Amygdala (tissue), 56 donors: ENCODE measurements at places on chromosomes 7 and 10.

- no peak for DNase-seq
These were observed 32.9 kb upstream of the ANKRD2 start for GRCh38 chr10:97539523-97540200.

DNA sequence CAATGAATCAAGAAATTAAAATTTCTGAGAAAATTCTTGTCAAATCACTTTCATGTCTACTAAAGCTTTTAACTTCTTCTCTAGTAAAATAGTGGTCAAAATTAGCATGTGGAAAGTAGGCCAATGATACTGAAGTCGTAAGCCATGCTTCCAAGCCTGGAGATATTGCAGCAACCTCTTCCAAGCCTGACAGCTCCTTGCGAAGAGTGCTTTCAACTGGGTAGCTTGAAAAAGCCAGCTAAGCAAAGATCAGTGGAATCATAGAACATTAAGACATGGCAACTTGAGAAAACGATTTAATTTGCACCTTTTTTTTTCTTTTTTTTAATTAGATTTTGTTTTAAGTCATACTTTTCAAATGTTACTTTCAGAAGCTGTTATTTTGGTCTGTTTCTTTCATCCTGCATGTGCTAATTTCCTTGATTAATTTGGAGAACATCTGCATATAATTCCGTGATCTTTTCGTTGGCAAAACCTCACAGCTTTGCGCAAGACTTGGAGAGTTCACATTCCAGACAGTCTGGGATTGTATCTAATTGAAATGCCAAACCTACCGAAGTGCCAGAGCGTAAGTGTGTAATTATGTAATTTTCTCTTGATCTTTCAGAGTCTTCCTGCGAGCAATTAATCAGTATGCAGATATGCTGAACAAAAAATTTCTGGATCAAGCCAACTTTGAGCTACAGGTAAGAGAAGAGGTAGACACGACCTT lies 142.2 kb upstream of the INSYN2A start:
- no peak for DNase-seq

- DNase-seq: no peak
These were observed 74.5 kb upstream of the VKORC1L1 start for GRCh38 chr7:65798111-65799075.

DNA sequence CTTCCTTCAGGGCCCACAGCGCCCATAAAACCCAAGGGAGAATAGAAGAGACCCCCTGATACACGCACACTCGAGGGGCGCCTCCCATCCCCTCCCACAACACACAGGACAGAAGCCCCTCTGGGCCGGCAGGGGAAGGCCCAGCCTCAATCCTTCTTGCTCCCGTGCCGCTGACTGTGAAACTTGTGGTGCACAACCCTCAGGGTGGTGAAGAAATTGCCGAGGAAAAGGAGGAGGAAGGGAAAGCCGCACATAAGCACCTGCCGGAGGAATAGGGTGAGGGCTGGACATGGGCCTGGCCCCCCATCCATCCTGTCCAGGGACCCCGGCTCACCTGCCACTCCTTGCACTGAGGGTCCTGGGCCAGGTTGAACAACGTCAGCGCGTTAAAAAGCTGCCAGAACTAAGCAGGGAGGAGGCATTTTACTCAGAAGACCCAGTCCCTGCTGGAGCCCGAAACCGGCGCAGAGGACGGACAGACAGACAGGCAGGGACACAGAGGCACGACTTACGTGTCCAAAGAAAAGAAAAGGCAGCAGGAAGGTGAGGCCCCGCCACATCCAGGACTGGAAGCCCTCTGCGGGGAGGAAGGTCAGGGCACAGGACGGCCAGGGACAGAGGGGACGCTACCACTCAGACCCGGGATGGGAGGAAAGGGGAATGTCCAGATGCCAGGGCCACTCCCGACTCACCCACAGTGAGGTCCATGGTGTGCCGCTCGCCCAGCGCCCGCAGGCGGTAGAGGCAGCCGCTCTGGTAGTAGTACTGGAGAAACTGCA lies 7.2 kb downstream of the TMEM120A start:
- no peak for DNase-seq

DNA sequence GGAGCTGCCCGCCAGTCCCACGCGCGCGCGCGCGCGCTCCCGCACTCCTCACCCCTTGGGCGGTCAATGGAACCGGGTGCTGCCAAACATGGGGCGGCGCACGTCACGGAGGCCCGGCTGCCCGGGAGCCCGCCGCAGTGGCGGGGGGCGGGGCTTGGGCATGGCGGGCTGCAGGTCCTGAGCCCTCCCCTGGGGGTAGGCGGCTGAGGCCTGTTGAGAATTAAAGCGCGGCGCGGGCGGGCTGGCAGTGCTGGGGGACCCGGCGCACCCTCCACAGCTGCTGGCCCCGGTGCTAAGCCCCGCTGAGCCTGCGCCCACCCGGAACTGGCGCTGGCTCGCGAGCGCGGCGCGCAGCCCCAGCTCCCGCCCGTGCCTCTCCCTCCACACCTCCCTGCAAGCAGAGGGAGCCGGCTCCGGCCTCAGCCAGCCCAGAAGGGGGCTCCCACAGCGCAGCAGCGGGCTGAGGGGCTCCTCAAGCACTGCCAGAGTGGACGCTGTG lies 634.2 kb downstream of the ANKRD7 start:
- DNase-seq: no peak

DNA sequence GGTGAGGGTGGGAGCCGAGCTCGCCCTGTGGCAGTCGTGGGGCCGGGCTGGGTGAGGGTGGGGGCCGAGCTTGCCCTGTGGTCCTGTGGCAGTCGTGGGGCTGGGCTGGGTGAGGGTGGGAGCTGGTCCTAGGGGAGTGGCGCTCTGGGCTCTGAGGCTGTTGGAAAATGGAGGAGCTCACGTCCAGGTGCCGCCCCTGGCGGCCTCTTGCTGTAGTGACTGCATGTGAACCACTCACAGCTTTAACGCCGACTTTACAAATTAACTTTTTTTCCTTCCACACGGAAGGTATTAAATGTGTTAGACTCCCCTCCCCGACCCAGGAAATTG lies 312.6 kb downstream of the WDR37 start:
- DNase-seq: peak; percentile 10

GRCh38 chr10:10886861-10887531 lies 130.7 kb upstream of the CELF2 start:
- DNase-seq: no peak

DNA sequence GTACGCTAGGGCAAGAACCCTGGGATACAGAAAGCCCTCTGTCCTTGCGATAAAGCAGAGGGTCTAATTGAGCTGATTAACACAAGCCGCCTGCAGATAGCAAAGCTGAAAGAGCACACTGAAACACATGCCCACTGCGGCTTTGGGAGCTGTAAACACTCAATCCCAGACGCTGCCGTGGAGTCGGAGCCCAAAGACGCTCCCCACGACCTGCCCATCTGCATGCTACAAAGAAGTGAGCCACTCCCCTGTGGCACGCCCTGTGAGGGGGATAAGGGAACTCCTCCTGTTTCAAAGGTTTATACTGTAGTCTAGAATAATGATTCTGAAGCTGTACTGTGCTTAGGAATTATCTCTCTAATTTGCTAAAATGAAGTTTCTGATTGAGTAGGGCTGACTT lies 985.6 kb upstream of the GHITM start:
- DNase-seq: no peak

- DNase-seq: no peak
These were observed 42.6 kb downstream of the PNLIPRP2 start for GRCh38 chr10:116663342-116663741.

DNA sequence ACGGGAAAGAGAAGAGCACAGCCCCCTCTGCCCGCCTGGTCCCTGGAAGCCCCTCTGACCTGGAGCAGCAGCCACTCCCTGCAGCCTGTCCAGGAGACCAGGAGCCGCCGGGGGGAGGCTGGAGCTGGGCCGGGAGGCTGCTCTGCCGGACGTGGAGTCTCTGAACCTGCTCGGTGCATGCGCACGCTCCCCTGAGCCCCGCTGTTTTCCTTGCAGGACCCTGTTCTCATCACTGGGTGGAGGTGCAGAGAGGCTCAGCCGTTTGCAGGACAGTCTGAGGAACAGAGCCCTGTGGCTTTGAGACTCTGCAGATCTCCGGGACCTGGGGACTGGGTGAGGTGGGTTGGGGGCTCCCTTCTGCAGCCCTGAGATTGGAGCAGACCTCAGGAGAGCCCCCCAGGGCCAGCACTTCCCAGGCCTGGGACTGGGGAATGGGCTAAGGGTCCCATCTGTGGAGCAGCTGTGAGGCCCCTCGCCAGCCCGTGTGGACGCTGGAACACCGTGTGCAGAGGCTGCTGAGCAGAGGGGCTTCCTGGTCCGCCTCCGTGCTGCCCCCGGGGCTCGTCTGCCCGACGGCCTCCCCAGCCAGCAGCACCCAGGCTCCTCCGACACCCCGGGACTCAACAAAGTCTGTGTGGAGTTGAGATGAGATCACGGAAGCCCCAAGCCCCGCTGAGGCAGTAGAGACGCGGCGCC lies 48.5 kb upstream of the ADGRA1 start:
- DNase-seq: no peak

DNA sequence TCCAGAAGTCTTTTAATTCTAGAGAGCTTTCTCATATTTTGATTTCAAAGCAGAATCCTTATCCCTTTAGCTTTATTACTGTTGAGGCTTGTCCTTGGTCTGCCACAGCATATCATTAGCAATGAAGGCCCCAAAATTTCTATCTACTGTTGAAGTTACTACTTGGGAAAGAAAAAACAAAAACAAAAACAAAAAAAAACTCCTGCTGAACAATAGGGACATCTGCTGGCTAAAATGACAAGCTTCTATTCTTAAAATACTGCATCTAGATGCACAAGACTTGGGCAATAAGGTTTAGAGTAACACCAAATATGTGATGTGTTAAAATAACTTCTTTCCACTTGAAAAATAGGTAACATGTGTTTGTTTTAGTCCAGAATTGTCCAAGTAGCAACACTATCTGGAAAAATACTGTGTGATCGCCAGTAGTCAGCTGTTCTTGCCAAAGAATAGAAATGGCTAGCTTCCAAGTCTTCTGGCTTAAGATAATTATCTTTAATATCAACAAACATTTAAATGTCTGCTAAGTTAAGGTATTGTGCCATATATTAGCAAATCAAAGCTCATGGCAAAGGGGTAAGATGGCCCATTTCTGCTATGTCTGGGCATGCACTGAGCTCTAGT lies 3.8 kb upstream of the DMTF1 start:
- DNase-seq: no peak
